Activated CD4-positive, alpha-beta T cell treated with anti-CD3 and anti-CD28 coated beads, Interleukin-2, Interleukin-6, amounts not matched to agents 100 ng/mL and 50 ng/mL, durations not matched to agents 16 hours and 8 hours (primary cell): ENCODE measurements at places on chromosomes 2 and 18.
A peak's percentile ranks its signal among the peaks of the same experiment; 100 is the strongest.

DNA sequence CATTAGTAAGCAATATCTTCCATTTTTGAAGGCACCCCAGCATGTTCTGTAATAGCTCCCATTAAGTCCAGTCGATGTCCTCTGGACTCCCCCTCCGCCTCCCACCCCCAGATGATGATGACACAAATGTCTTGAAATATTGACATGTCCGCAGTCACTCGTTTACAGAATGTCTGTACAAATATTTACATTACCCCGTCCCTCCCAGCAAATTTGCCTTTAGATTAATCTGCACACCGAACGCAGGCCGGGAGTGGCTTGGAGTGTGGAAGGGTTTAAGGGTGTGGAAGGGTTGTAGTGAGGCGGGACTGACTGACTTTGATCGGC is 853 bp upstream of the OSBPL6 start:
- no peak for DNase-seq

DNA sequence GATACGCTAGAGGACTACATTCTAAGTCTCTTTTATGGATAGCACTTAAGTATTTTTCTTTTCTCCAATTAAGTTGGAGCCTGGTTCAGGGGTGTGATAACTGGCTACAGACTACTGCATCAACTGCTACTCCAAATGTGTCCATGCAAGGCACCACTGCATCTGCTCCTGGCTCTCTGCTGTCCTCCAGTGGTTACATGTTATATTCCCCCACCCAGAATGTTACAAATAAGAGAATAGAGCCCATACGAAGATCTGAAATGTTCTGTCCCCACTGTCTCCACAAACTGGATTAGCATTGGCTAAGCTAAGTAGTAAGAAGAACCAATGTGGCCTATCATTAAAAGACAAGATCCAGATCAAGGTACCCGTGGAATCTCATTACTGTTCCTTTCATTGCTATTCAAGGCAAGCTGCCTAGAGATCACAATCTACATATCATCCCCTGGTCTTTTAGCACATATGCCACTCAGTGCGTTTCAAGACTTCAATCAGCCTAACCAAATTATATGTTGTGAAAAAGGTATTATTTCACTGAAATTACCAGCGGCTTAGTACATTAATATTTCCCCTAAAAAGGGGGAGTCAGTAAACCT is 308.3 kb upstream of the SLC8A1 start:
- DNase-seq = peak; percentile 16

DNA sequence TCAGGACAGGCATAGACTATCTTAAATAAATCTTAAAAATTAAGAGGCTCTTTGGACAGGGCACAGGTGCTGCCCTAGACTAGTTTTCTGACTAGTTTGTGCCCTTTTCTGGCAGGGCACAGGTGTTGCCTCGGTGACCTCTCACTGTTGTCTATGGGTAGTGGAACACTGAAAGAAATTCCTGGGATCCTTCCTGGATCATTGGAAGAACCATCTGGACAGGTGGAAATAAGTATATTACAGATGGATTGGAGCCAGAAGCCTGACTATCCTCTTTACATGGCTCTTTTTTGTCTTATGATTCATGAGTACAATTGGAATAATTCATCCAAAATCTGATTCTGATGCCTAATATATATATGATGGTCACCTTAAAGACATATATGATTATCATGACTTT is 286.6 kb downstream of the RIT2 start:
- no peak for DNase-seq

DNA sequence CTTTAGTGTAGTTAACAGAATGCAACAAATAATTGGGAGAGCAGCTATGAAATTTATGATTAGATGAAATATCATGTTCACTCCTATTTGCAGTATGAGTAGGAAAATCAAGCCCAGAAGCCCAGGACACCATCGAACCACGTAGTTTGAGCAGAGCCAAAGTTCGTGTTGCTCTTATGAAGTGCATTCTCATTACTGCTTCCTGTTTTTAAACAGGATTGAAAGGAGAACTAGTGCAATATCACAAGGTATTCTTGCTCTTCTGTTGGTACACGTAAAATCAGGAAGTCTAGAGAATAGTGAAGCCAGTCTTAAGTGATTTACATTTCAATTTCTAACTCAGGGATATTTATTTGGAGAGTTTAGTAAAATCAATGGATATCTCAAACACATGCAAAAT is 21.1 kb downstream of the ARHGAP15 start:
- DNase-seq = no peak

DNA sequence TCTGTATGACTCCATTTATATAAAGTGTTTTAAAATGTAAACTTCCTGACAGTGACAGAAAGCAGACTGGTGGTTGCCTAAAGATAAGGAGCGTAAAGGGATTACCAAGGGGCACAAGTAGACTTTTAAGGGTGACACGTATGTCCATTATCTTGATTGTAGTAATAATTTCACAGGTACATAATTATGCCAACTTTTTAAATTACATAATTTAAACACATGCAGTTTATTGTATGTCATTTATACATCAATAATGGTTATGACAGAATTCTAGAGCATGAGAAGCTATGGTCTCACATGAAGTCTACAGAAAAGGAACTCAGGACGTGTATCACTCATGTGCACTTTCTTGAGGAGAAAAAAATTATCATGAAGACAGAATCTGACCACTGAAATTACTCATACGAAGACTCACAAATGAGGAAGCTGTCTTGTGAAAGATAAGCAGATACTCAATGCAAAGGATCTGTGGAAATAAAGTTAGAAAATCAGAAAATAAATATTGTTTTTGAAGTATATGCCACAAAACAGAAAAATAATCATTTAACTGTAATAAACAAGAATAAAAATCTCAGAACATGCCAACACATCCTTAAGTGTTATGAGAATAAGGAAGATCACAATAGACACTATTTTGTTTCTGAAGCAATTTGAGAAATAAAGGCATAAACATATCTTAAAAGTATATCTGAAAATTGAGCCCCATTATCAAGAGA is 84.4 kb downstream of the TMEM131 start:
- peak; percentile 38 for DNase-seq

DNA sequence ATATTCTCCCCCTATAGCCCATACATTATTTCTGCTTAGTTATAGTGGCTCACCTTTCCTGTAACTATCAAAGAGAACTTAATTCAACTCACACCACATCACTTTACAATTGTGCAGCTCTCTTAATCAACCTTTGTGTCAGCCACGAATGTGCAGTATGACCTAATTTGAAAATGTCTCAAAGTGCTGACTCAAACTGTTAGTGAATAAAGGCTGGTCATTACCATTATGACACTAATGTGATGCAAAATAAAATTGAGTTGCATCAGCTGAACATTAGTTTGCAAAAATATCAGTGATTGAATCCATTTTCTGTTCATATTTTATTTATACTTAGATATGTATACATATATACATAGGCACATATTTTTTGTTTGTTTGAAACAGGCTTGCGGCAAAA is 251.8 kb downstream of the MEIS1 start:
- DNase-seq = peak; percentile 30

GRCh38 chr18:44920441-44920840 is 239.8 kb downstream of the SETBP1 start:
- DNase-seq = no peak

- DNase-seq = no peak
Observed at GRCh38 chr2:31813016-31813415, 197.8 kb downstream of the MEMO1 start.

GRCh38 chr2:157741819-157742484 is 113.3 kb upstream of the ACVR1C start:
- DNase-seq = no peak

DNA sequence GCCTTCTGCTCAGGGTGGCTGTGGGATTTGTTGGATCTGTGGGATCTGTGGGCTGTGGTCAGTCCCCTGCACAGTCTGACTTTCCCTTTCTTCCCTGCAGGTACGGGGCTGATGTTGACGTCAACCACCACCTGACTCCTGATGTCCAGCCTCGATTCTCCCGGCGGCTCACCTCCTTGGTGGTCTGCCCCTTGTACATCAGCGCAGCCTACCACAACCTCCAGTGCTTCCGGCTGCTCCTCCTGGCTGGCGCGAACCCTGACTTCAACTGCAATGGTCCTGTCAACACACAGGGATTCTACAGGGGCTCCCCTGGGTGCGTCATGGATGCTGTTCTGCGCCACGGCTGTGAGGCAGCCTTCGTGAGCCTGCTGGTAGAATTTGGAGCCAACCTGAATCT is 17.5 kb downstream of the ASB1 start:
- DNase-seq = no peak

DNA sequence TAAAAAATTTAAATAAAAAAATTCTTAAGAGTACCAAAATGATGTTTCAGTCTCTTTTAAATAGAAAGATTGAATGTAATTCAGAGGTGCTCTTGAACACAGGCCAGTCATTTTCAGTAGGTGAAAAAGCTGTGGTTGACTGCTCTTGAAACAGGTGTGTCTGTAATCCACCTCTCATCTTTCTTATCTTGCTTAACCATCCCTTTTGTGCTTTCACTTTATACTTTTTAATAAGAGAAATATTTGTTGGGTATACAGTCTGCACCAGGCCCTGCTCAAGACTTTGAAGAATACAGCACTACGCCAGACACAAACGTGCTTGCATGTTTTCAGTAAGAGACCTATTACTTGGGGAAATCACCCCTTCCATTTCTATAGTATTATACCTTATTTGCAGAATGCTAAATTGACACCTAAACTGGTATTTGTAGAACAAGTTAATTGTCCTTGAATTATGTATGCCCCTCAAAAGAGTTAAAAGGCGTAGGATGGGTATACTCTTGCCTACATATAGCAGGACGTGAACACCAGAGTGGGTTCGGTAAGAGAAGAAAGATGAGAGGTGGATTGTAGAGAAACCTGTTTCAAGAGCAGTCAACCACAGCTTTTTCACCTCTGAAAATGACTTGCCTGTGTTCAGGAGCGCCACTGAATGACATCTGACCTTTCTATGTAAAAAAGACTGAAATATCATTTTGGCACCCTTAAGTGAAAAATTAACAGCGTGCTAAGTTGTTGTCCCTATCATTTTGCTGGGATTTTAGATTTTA is 4.0 kb upstream of the RTN4 start:
- peak; percentile 17 for DNase-seq

- no peak for DNase-seq
Observed at GRCh38 chr2:120546048-120546864, 189.4 kb upstream of the GLI2 start.

DNA sequence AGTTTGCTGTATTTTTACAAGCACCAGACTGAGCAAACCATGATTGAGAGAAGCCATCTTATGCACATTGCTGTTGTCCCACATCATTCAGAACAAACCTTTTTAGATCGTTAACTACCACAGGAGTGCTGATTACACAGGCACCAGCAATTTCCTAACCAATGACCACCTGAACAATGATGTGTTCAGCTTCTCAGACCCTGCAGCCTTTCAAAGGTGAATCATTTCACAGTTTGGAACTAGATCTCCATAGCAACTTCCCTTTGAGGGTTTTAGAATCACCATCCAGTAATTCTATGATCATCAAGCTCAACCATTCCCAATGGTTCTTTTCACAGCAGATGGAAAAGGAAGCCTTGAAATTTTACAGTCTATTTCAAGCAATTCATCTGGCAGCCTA is 71.4 kb downstream of the OLA1 start:
- no peak for DNase-seq

DNA sequence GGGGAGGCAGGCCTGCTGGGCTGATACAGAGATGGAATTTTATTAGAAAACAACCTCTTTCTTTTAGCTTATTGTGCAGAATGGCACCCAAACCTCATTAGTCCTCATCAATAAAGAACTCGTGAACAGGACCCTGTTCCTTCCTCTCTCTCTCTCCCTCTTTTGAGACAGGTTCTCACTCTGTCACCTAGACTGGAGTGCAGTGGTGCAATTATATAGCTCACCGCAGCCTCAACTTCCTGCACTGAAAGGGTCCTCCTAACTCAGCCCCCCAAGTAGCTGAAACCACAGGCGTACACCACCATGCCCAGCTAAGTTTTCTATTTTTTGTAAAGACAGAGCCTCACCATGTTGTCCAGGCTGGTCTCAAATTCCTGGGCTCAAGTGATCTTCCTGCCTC is 21.7 kb upstream of the AP1S3 start:
- no peak for DNase-seq

DNA sequence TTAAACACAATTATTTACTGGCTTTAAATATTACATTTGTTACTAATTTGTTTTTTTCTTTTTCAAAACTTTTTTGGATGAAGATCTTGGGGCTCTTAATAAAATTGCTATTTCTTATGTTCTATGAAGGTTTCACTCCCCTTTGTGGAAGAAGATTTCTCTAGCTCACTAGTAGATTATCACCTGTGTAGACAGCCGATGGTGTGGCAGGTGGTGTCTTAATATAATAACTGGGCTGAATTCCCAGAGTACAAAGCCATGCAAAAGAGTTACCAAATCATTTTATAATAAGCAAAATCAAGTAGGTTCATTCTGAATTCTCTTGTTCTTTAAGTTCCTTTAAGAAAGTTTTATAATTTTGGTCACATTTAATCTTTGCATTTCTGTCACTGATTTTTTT is 233.7 kb downstream of the CCDC102B start:
- no peak for DNase-seq
